ENCODE measurements at places on chromosomes 6 and 20. TPM values are rescaled to one million over a fixed set of nuclear protein-coding genes. Genes with fewer than 3 reads are reported as not detected.

VSTM2L gene
- total RNA-seq: 0.20 TPM

DOK5 gene
- total RNA-seq: 5.3 TPM

COX4I2 gene
- total RNA-seq: not detected

SCRT2 gene
- not detected for total RNA-seq

SCUBE3 gene
- total RNA-seq: 3.3 TPM

TRIM40 gene
- total RNA-seq: not detected

SLC16A10 gene
- not detected for total RNA-seq

HIVEP2 gene
- total RNA-seq: 9.6 TPM

FAM120B gene
- total RNA-seq: 12.5 TPM

KCNK16 gene
- total RNA-seq: not detected

ZBTB12 gene
- 1.8 TPM for total RNA-seq

MAP3K7 gene
- total RNA-seq: 27.2 TPM

TMEM170B gene
- 2.9 TPM for total RNA-seq

DCBLD1 gene
- total RNA-seq: 27.2 TPM

YTHDF1 gene
- total RNA-seq: 18.0 TPM

HSD17B8 gene
- 5.3 TPM for total RNA-seq

ANGPT4 gene
- not detected for total RNA-seq

RAD21L1 gene
- not detected for total RNA-seq

VARS2 gene
- total RNA-seq: 18.4 TPM

ADGRB3 gene
- total RNA-seq: 0.78 TPM

SLC22A2 gene
- total RNA-seq: not detected

RCAN2 gene
- 0.78 TPM for total RNA-seq

FERMT1 gene
- 17.3 TPM for total RNA-seq

PSORS1C2 gene
- not detected for total RNA-seq

C20orf204 gene
- 0.98 TPM for total RNA-seq

RIN2 gene
- total RNA-seq: 30.1 TPM

GPLD1 gene
- total RNA-seq: 0.73 TPM

HLA-DQB1 gene
- not detected for total RNA-seq

SLC35B2 gene
- total RNA-seq: 65.8 TPM

Data from subcutaneous preadipocyte (primary cell).